ENCODE measurements at places on chromosomes 3 and 15.

GRCh38 chr3:64084640-64085039 is 61.3 kb upstream of the PSMD6 start:
- DNase-seq = peak; percentile 70

- peak; percentile 15 for DNase-seq
Observed at GRCh38 chr15:64521726-64522164, 61.4 kb downstream of the ZNF609 start.

- no peak for DNase-seq
Observed at GRCh38 chr15:57762302-57762701, 55.8 kb downstream of the POLR2M start.

GRCh38 chr15:92520914-92521623 is 127.4 kb downstream of the ST8SIA2 start:
- DNase-seq = no peak

- DNase-seq = peak; percentile 88
Observed at GRCh38 chr15:99682455-99682854, 50.8 kb downstream of the LYSMD4 start.

- peak; percentile 76 for DNase-seq
Observed at GRCh38 chr3:34947834-34948233, 691.5 kb upstream of the ARPP21 start.

DNA sequence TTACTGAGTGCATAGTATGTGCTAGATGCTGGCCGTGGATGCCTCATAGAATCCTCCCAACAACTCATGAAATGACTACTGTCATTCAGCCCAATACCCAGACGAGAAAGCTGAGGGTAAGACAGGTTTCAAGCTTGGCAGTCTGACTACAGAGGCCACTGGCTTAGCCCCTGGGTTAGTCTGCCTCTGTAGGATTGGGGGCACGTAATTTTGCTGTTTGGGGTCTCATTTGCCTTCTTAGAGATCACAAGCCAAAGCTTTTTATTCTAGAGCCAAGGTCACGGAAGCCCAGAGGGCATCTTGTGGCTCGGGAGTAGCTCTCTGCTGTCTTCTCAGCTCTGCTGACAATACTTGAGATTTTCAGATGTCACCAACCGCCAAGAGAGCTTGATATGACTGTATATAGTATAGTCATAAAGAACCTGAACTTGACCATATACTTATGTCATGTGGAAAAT is 1.0 kb upstream of the CCR5 start:
- DNase-seq = no peak

GRCh38 chr15:67019884-67020520 is 45.4 kb upstream of the SMAD3 start:
- DNase-seq = no peak

GRCh38 chr3:56952061-56952460 is 108.4 kb upstream of the SPATA12 start:
- no peak for DNase-seq

DNA sequence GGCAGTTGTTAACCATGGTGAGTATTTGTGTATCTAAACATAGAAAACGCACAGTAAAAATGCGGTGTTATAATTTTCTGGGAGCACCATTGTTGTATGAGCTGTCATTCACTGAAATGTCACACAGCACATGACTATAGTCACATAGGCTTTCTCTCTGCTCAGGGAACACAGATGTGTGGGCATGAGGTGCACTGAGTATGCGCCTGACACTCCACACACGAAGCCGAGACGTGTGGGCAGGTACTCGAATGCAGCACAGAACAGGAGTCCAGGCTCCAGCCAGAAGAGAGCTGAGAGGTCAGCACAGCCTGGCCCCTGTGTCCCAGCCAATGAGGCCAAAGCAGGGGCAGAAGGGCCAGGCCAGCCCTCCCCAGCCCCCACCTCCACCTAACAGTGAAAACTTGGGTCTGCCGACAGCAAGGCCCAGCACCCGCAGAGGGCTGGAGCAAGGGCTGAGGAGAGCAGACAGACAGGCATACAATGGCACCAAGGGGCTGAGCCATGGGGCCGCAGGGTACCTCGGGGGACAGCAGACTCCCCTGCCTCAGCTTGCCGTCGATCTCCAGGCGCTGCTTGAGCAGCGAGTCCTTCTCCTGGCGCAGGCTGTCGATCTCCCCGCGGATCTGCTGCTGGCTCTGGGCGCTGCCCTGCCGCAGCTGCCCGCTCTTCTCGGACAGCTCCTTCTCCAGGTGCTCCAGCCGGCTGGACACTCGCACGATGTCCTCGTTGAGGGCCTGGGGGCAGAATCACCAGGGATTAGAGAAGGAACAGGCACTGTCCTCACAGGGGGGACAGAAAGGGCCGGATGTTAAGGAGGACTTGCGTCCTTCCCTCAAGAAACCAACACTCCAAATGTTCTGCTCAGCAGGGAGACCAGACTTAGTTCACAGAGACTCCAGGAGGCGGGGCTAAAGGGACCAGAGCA is 24.0 kb downstream of the KIF7 start:
- DNase-seq = no peak

DNA sequence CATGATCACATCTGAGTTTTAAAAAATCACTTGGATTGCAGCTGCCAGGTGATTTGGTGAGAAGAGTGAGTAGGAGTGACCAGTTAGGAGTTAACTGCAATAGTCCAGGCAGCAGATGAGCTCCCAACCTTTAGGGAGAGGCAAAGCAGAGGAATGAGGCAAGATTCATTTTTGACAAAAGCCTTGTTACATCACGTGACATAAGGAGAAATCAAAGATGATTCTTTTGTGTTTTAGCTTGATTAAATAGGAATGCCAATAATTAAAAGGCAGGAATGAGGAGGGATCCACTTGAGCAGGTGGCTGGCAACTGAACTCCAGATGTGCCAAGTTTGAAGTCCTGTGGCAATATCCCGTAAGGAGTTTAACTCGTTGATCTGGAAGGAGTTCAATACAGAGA is 2.5 kb downstream of the GATM start:
- no peak for DNase-seq

GRCh38 chr3:65013053-65013452 is 325.3 kb upstream of the ADAMTS9 start:
- no peak for DNase-seq
